ENCODE measurements at places on chromosomes 4 and X. TPM values are rescaled to one million over a fixed set of nuclear protein-coding genes. Genes with fewer than 3 reads are reported as not detected.

Gene STK26
- 0.75 TPM for total RNA-seq

Gene IRAK1
- 59.7 TPM for total RNA-seq

Gene GAB3
- total RNA-seq: 4.1 TPM

Gene UGT2A3
- total RNA-seq: not detected

Gene PSAPL1
- total RNA-seq: not detected

Measured in aortic smooth muscle cell (primary cell).